ENCODE measurements at places on chromosomes 16 and 17. TPM values are rescaled to one million over a fixed set of nuclear protein-coding genes. Genes with fewer than 3 reads are reported as not detected.

Gene FAM83G
- 3.1 TPM for total RNA-seq

DNA sequence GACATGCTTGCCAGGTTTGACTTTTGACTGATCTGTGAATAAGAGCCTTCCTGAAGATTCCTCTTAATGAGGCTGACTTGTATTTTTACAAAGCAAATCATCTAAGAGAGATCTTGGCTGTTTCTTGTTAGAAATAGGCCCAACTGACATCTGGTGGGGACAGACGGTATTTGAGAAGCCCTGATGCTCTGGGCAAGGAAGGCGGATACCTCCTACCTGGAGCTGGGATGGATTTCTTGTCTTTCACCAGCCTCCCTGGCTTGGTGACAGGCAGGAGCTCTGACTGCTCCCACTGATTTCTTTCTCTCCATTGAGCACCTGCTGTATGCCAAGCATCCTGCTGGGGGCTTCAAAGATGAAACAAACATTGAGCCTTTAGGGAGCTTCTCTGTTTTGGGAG is 40.4 kb downstream of the AKAP1 start:
- no peak for DNase-seq

GRCh38 chr17:73867056-73867455 is 222.8 kb upstream of the SDK2 start:
- DNase-seq = no peak

DNA sequence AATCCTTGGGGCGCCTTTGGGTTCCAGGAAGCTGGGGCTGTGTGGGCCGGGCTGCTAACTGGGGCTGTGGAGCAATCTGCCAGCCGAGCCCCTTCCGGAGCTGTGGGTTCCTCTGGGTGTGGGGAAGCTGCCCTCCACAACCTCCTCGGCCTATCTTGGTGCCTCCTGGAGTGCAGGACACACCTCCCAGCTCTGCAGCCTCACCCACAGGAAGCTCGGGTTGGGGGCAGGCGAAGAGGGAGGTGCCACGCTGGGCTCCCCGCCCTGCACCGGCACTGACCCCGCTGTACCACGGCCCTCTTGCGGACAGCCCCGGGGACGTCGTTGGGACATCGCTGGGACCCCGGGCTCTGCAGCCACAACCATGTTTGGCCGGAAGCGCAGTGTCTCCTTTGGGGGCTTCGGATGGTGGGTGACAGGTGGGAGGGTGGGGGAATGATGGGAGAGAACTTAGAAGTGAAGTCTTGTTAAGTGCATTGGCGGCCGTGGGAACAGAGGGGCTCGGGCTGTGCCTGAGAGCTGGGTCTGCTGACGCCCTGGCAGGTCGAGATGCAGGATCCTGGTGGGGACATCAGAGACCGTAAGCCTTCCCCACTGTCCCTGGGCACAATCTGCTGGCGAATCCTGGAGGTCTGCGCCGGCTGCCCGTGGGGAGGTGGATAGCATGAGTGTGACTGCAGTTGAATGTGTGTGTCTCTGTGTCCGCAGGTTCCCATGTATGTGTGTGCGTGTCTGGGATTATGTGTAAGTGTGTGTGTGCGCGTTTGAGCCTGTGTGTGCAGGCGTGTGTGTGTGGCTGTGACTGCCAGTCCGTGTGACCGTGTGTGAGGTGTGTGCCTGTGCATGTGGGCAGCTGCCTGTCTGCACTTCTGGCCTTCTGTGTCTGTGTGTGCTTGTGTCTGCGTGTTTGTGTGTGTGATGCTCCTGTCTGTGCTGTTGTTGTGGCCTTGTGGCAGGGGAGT is at the start of gene RAP1GAP2:
RAP1GAP2 (plus strand) TSS at position 275 of the 962 bp plus-strand sequence; CDS start at position 365, 90 bp downstream.
- DNase-seq = peak; percentile 89

DNA sequence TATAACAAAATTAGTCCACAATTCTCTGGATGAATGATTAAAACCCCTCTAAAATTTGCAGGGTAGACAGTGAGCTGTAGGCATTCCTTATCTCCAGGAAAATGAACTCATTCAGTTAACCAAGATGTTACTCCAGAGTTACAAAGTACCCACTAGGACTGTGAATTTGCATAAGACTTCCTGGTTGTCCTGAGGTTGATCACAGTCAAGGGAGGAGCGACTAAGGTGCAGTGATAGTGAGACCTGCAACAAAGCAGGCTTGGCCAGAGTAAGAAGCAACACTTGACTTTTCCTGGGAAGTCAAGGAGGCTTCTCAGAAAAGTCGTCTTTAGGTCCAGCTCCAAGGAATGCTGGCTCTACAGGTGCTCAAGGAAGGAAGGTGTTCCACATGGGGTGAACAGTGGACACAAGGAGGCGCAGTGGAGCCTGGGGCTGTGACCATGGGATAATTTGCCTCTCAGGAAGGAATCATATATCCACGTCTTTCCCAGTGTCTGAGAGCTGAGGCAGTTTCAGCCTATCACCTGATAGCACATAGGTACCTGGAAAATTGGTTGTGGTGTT is 821.1 kb upstream of the EEF2KMT start:
- no peak for DNase-seq

GRCh38 chr16:67184453-67184994 is 761 bp upstream of the MATCAP1 start:
- DNase-seq = peak; percentile 35
